Activated B cell treated with CpG ODN at 0.5 μM for 24 hours (primary cell): ENCODE measurements at places on chromosomes 7 and 10.

- no peak for DNase-seq
Observed at GRCh38 chr7:21947056-21947455, 1.4 kb upstream of the CDCA7L start.

DNA sequence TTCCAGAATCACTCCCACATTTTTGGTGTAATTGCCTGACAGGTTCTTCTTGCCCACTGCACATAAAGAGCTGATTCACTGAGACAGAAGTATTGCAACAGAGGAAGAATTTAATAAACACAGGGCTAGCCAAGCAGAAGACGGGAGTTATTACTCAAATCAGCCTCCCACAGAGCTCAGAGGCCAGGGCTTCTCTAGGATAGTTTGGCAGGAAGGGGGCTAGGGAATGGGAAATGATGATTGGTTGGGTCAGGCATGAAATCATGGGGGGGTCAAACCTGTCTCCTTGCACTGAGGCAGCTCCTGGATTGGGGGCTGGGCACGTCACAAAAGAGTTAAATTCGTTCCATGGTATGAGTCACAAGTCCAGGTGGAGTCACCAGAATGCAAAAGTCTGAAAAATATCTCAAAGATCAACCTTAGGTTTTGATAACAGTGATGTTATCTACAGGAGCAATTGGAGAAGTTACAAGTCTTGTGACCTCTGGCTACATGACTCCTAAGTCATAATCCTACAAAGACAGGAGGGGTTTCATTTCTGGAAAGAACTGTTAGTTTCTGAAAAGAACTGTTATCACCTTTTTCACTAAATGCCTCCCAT, 30.2 kb upstream of the ERCC6 start:
- no peak for DNase-seq

DNA sequence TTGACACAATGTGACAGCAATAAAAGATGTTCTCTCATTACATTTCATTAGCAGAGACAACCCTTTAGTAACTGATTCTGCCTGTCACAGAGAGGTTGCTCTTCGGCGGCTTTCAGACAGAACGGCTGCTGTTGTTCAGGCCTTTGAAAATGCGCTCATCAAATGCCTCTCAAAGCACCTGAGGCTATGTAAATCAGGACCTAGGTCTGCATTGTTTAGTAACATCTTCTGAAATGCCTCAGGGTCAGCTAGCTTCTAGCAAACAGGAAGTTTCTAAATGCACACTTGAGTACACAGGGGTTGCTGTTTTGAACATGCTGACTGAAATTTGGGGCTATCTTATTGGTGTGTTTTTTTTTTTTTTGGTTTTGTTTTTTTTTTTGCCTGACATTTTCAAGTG, 143.3 kb upstream of the DKK1 start:
- no peak for DNase-seq

GRCh38 chr10:117967149-117967650, 79.5 kb downstream of the RAB11FIP2 start:
- no peak for DNase-seq

DNA sequence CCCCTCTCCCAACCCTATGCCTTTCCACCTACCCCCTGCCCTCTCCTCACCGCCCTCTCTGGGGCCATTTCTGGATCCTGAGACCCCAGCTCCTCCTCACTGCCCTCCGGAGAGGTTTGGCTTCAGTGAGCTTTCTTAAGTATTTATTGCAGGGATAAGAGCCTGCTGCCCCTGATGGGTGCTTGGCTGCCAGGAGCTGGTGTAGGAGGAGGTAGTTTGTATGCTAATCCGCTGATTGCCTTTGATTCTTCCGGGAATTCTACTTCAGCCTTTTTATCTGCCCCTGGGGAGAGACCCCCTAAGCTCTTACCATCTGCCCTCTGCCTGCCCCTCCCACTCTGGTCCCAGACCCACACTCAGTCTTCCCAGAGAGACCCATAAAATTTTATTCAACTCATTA, 263.5 kb upstream of the PODXL start:
- no peak for DNase-seq

DNA sequence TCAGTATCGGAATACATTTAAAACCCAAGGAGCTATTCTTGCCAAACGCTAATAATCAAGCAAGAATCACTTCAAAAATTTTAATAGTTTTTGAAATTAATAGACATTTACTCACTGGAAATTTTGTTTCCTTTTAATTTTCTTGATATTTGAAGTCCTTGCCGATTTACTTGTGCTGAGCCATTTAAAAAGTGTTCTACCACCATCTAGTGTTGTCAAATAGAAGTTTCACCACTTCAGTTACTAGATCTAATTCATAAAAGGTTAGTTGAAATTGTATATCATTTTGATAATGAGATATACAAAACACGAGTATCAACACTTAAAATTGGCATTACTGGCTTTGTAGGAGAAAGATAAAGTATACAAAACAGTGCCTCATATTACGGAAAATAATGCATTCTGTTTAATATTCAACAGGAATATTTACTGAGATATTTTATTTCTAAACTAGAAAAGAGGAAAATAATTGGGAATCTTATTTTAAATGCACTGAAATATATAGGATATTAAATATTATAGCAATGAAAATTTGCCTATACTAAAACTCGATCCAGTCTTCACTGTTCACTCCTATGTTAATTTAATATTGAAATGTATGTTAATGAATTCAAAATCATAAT, 664.8 kb upstream of the SEMA3D start:
- no peak for DNase-seq

DNA sequence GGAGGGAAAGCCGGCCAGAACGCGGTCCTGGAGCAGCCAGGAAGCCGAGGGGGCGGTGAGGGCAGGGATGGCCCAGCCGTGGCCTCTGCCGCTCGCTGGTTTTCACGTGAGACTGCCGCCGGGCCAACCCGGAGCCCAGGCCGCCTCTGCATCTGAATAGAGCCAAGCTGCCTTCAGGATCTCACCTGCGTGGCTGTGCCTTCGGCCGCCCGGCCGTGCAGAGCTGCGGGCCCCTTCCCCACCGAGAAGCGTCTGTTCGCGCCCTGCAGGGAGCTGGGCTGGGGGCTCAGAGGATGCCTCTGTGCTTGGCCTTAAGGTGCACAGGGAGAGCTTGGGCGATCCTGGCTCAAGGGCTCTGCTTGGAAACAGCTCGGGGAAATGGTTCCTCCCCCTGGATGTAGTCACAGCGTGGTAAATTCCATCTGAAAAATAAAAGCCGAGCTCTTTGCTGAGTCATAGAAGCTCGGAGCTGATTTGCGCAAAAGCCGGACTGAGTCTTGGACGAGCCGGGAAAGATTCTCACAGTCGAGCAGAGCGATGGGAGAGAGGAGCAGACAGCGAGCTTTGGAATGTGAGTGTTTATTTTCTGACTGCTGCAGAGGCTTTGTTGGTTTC, at the start of gene JAKMIP3:
TSS of gene JAKMIP3 (plus strand) at position 456 of the 615 bp plus-strand sequence. CDS start 38,863 bp downstream, outside the sequence.
- no peak for DNase-seq

DNA sequence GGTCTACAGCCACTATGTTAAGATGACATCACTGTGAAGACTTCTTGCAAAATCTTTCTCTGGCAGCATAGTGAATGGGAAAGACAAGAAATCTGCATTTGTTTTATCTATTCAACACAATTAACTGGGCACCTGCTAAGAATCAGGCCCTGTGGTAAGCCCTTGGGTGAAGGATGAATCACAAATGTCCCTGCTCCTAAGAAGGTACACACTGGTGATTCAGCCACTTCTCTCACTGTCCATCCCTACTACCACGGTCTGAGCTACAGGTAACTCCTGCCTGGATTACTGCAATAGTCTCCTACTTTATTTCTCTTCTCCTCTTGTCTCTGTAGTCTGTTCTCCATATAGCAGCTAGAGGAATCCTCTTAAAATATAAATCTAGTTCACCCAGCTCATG, 116.1 kb downstream of the HIBADH start:
- no peak for DNase-seq

DNA sequence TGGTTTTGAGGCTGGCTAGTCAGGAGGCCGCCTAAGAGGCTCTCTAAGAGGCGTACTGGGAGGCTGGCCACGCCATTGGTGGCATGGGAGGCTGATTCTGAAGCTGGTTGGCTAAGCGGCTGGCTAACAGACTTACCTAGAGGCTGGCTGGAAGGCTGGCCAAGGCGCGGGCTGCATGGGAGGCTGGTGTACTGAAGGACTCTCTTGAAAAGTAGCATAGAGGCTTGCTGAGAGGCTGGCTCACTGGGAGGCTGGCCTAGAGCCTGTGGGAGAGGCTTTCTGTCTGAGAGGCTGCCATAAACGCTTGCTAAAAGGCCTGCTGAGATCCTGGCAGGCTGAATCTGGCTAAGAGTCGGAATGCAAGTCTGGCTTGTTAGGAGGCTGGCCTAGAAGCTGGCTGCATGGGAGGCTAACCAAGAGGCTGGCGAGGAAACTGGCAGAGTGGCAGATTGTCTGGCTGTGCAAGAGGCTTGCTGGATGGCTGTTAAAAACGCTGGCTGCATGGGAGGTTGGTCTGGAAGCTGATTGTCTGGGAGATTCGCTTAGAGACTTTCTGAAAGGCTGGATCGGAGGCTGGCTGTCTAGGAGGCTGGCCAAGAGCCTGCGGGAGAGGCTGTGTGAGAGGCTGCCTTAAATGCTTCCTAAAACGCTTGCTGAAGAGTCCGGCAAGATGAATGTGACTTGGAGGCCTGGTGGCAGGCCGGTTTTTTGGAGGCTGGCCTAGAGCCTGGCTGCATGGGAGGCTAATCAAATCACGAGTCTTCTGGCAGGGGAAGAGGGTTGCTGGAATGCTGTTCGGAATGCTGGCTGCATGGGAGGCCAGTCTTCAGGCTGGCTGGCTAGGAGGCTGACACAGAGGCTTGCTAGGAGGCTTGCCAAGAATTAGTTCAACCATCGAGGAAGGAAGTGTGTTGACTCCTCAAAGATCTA, 134.2 kb downstream of the OR13A1 start:
- no peak for DNase-seq

DNA sequence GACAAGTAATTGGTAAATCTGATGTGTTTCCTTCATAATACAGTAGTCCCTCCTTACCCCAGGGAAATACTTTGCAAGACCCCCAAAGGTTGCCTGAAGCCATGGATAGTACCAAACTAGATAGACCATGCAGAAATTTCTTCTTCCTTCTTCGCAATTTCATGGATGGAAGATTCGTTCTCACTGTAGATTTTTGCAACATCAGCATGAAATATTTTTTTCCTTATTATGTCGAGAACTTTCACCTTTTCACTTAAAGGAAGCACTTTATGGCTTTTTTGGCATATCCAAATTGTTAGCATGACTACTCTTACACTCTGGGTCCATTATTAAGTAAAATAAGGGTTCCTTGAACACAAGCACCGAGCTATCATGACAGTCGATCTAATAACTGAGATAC, 333.2 kb downstream of the LHFPL3 start:
- DNase-seq, result no peak

GRCh38 chr10:4407783-4408182, 418.2 kb upstream of the AKR1E2 start:
- DNase-seq, result no peak

GRCh38 chr10:73413108-73413527, 740 bp downstream of the ANXA7 start:
- DNase-seq, result no peak

- DNase-seq, result no peak
Observed at GRCh38 chr7:22979861-22980260, 34.1 kb downstream of the HYCC1 start.

DNA sequence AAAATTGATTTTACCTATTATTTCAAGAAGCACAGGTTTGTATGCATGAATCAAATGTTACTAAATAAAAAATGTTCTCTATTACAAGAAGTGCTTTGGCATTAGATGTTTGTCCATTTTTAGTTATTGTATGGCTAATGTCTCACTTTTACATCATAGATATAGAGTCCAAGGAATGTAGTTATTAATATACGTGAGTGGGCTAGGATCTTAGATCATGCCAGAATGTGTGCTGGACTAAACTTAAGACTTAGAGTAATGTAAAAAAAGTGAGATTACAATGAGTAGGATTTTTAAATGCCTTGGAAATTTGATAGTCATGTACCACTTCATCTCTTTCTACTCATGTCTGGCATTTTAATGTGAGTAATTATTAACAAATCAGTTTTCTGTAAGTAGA, 196.6 kb downstream of the ARL4A start:
- no peak for DNase-seq

- no peak for DNase-seq
Observed at GRCh38 chr7:131330299-131330698, 2.6 kb downstream of the MKLN1 start.

DNA sequence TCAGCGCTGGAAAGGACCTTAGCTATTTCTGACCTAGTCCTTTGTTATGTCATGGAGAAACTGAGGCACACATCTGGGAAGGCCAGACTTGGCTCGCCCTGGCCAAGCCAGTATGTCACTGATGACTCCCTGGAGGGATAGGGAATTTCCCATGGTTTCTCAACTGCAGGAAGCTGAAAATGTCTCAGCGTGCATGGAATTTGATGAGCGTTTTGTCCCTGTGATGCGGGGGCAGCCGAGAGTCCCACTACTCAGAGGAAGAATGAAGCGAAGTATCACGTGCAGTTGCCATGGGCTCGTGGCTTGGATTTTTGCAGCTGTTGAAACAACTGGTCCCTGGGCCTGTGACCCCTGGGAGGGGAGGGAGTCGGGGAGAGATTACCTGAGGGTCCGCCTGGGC, 44.8 kb downstream of the CLIP2 start:
- no peak for DNase-seq

GRCh38 chr7:41652267-41652666, 50.6 kb downstream of the INHBA start:
- DNase-seq, result no peak

DNA sequence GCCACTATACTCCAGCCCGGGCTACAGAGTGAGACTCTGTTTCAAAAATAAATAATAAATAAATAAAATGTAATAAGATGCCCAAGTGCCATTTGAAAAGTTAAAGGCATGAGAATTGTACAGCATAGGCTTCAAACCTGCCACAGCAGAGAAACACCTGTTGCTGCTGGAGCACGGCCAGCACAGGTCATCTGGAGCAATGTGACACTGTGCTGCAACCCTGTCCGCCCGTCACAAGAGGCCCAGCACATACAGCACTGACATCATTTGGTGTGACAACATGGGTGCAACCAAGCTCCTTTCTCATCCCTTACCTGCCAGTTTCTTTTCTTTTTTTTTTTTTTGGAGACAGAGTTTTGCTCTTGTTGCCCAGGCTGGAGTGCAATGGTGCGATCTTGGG, 1.3 kb downstream of the RFC2 start:
- DNase-seq, result no peak

DNA sequence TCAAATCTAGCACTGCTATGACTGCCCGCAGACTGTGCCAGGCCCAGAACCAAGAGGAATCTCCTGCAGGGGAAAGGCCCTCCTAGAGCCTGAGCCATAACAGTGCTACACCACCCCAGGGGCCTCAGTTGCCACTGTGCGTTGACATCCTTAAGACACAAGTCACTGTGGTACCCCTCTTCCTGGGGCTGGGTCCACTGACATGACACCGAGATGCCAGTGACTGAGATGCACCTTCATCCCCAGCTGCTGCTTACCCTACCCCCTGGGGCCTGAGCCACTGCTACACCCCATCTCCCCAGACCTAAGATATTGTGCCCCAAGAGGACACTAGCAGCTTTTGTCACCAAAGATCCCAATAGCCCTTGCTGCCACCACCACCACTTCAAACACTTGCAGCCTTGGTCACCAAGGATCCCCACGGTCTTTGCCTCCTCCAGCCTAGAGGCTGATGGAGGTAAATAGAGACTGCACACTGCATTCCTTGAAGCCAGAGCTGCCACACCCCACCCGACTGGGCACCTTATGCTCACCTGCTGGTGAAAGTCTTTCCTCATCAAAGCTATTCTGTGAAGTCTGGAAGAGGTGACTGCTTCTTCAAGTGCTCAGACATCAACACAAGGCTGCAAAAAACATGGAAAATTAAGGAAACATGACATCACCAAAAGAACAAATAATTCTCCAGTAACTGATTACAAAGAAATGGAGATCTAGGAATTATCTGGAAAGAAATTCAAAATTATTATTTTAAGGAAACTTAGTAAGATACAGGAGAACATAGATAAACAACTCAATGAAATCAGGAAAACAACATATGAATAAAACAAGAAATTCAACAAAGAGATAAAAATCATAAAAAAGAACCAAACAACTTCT, 40.4 kb upstream of the SHH start:
- DNase-seq, result no peak
